ENCODE measurements at places on chromosomes 12 and 14.

DNA sequence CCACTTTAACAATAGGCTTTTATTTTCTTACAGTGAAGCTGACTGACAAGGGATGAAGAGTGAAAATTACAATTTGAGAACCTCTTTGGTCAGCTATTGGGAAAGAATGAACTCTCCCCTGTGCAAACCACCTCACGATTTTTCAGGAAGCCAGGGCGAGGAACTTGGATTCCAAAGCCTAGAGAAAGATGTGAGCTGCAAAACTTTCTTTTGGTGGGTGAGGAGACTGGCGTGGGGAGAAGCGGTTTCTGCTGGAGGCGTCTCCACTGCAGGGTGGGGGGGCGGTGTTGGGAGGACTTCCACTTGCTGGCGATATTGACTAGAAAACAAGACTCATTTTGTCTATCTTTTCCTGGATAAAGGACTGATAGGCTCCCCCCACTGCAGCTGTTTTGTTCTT lies 59.3 kb upstream of the VRK1 start:
- DNase-seq, result no peak

DNA sequence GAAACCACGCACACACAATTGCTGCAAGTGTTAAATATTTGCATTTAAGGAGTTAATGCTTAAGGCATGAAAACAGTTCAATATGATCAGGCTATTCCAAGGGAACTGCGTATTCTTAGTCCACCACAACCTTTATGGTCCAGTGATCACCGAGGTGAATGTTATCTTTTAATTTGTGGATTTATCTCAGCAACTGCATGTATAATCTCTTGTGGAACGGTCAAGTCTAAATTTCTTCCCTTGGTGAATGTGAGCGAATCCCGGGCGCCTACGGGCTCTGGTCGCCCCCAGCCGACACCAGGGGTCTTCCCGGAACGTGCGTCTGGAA lies 999 bp upstream of the AK7 start:
- DNase-seq, result no peak

DNA sequence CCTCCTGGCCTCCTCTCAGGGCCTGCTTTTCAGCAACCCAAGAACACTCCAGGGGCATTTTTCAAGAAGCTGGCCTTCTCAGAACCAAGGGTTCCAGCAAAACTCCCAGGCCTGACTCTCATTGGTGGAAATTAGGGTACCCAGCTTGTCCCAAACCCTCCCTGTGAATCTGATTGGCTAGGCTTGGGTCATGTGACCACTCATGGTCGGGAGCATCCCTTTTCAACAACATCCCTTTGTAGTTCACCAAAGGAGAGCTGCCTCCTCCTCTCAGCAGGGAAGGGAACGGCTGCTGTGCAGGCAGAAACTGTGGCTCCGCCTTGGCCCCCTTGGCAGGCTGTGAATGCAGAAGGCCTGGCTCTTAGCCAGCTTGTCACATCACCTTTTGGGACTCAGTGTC lies 94.5 kb downstream of the AACS start:
- no peak for DNase-seq

DNA sequence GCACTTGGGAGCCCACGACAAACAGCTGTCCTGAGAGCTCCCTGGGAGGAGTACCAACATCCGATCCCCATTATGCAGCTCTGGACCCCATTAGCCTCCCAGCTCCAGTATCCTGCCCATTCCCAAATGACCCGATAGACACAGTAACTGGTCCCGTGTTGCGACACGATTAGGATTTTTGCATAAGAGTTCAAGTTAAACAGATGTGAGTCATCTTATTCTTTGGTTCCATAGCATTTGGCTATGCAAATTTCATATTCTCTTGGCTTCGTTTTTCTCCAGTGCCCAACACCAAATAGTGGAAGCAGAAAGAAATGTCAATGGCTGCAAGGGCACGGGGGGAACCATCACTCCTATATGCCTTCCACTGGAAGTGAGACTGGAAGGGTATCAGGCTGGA lies 43.0 kb upstream of the LRRC10 start:
- no peak for DNase-seq

- no peak for DNase-seq
Observed at GRCh38 chr12:64757771-64758170, 1.4 kb downstream of the GNS start.
